ENCODE measurements at places on chromosomes 6 and 20. TPM values are rescaled to one million over a fixed set of nuclear protein-coding genes. Genes with fewer than 3 reads are reported as not detected.

DNA sequence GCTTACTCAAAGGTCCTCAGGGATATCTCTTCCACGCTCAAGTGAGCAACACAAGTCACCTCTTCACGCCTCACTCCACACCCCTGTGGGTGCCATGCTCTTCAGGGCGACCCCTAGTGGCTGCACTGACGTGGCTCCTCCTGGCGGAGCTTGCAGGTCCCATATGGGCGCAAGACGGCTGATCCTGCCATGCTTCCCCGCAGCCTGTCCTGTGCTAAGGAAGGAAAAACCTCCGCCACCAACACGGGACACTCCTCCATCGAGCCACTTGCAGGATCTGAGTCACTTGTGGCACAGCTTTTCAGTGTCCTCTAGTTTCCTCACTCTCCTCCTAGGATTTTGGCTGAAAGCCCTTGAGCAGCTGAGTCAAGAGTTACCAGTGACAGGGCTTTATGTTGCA is 90.7 kb downstream of the KHDC1L start:
- DNase-seq, result no peak
- no peaks in the 10 kb centered on the region for H3K27me3 ChIP-seq
- no peak overlapping the region for H3K27ac ChIP-seq
- H3K4me3 ChIP-seq, result no peak overlapping the region
- no peaks in the 10 kb centered on the region for H3K36me3 ChIP-seq

Gene RUNX2
- 3.7 TPM for total RNA-seq

- H3K4me3 ChIP-seq, result peak overlapping the region; percentile 10
- no peaks in the 10 kb centered on the region for H3K27me3 ChIP-seq
- H3K4me1 ChIP-seq, result peaks cover 46% of the 10 kb centered on the region
- peak overlapping the region; percentile 72 for H3K27ac ChIP-seq
- no peaks in the 10 kb centered on the region for H3K36me3 ChIP-seq
- DNase-seq, result peak; percentile 48
These were observed 31.9 kb downstream of the NTSR1 start for GRCh38 chr20:62740286-62741141.

Gene TRMT6
- total RNA-seq, result 14.8 TPM

DNA sequence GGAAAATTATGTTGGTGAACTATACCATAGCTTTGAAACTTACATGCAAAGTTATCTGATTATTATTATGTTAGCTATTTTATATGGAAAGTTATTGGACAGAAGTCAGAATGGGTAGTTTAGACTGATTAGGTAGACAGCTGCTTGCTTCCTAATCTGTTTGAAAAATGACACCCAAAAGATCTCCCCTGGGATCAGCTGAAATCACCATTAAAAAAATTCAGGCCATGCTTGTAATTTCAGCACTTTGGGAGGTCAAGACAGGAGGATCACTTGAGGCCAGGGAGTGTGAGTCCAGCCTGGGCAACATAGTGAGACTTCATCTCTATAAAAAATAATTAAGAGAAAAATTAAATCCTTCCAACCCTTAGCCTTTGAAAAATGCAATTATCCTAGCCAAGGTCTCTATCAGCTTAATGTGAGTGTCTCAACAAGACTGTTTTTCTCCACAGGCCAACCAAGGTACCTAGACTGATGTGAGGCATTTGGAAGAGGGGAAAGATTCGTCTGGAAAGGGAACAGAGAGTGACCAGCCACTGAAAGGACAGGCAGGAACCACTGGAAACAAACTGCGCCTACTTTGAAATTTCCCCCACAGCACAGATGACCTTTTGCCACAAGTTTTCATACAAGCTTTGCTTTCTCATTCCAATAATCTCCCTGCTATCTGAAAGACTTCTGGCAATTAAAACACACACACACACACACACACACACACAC is 232.3 kb downstream of the GMPR start:
- no peak overlapping the region for H3K4me3 ChIP-seq
- no peaks in the 10 kb centered on the region for H3K4me1 ChIP-seq
- no peaks in the 10 kb centered on the region for H3K27me3 ChIP-seq
- no peaks in the 10 kb centered on the region for H3K36me3 ChIP-seq

- H3K27ac ChIP-seq, result no peak overlapping the region
- DNase-seq, result no peak
- no peaks in the 10 kb centered on the region for H3K36me3 ChIP-seq
- H3K27me3 ChIP-seq, result no peaks in the 10 kb centered on the region
- H3K4me1 ChIP-seq, result no peaks in the 10 kb centered on the region
These were observed 30.0 kb upstream of the QKI start for GRCh38 chr6:163384510-163384909.

Gene SIRPA
- 3.0 TPM for total RNA-seq

GRCh38 chr20:20286061-20286460 is 81.8 kb upstream of the INSM1 start:
- H3K36me3 ChIP-seq, result no peaks in the 10 kb centered on the region
- peaks cover 8% of the 10 kb centered on the region for H3K4me1 ChIP-seq
- H3K27ac ChIP-seq, result no peak overlapping the region
- H3K27me3 ChIP-seq, result no peaks in the 10 kb centered on the region
- H3K4me3 ChIP-seq, result no peak overlapping the region

- H3K4me3 ChIP-seq, result no peak overlapping the region
- H3K4me1 ChIP-seq, result no peaks in the 10 kb centered on the region
- H3K36me3 ChIP-seq, result no peaks in the 10 kb centered on the region
- no peak overlapping the region for H3K27ac ChIP-seq
These were observed 40.4 kb downstream of the FAM184A start for GRCh38 chr6:119037941-119038623.

DNA sequence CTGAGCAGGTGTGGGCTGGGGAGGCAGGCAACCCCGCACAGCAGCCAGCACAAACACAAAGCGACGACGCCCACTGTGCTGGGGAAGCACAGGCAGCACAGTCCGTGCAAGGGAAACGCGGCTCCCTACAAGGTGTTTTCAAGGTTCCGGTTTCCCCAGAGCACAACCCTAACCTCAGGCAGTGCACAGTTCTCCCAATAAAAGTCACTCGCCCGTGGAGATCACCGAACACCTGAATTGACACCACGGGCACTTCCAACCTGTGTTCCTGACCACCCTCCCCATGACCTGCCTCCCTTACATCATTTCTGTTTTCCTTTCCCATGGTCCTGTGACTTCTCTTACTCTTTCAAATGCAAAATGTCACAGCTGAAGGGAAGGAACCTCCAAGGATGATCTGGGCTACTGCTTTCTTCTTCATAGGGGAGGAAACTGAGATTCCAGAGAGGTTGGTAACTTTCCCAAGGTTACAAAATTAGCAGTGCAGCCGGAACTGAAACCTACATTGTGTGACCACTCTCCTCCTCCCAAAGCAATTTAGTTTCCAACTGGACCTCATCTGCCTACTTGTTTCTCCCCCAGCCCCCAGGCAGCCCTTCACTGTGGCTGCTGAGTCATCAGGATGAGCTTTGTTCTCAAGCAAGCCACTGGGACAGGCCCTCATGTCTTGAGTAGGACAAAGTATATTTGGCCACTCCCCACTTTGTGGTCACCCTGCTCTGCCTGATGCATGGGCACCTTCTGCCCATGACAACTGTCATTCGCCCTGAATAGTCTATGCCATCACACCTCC is 125.3 kb downstream of the ATXN1 start:
- H3K4me3 ChIP-seq, result no peak overlapping the region
- no peaks in the 10 kb centered on the region for H3K27me3 ChIP-seq
- no peak overlapping the region for H3K27ac ChIP-seq
- no peaks in the 10 kb centered on the region for H3K4me1 ChIP-seq
- no peak for DNase-seq

All from thymus (tissue), 14 donors.